ENCODE measurements at places on chromosomes 6 and 20.

GRCh38 chr6:81801489-81801888 is 49.0 kb upstream of the TENT5A start:
- no peak for DNase-seq

GRCh38 chr20:51116765-51117686 is 94.1 kb upstream of the KCNG1 start:
- no peak for DNase-seq

DNA sequence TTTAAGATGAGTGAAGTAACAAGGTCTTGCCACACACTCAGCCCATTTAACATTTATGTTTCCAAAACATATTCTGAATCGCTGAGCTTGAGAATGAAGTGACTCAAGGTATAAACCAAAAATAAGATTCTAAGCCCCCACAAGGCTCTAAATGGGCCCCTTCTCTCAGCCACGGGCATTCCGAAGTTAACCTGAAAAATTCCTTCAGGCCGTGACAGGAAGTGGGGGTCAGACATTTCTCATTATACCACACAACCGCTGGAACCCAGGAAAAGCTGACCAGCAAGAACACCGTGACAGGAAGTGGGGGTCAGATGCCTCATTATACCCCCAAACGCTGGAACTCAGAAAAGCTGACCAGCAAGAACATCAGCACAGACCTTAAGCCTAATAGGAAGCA is 247.9 kb downstream of the ERMARD start:
- no peak for DNase-seq

DNA sequence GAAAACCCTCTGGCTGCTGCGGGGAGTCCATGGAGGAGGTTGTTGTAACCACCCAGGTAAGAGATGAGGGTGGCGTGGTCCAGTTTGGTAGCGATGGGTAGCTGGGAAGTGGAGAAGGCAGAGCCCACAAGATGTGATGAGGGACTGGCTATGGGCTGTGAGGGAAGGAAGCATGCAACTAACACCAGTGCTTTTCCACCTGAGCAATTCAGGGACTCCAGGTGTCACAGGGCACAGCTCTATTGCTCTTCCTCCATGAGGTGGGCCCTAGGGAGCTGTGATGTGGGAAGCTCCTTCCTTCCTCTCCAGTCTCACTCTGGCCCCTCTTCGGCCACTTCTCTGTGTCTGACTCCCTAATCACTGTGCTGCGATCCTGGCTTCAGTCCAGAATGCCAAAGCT is 32.4 kb upstream of the TGM6 start:
- no peak for DNase-seq

DNA sequence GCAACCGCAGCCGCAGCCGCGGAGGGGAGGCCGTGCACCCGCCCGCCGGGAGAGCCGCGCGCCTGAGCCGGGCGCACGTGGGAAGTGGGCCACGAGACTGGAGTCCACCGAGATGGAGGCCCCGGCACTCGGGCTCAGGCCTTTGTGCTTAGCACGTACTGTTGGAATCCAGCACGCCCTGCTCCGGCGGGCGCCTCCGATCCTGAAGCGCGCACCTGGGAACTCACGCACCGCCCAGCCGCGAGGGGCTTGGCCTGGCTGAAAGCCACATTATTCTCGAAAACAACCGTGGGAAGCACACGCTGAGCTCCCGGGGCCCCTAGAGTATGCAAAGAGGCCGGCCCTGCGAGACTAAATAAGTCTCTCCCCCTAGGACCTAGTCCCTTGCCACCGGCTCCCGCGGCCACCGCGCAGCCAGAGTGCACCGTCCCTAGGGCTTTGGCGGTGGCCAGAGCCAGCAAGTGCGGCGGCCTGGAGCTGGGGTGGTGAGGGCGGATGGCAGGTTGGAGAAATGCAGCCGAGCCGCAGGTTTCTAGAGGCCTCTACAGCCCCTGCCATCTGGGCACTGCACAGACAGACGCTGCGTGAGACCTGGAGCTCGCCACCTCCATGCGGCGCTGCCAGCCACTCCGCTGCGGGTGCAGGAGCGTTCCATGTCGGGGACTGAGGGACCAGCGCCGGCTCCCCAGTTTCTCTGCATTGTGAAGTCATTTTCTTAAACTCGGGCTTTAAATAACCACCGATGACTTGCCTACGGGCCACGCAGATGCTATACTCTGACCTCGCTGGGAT is 42.0 kb upstream of the LY86 start:
- DNase-seq, result peak; percentile 33

DNA sequence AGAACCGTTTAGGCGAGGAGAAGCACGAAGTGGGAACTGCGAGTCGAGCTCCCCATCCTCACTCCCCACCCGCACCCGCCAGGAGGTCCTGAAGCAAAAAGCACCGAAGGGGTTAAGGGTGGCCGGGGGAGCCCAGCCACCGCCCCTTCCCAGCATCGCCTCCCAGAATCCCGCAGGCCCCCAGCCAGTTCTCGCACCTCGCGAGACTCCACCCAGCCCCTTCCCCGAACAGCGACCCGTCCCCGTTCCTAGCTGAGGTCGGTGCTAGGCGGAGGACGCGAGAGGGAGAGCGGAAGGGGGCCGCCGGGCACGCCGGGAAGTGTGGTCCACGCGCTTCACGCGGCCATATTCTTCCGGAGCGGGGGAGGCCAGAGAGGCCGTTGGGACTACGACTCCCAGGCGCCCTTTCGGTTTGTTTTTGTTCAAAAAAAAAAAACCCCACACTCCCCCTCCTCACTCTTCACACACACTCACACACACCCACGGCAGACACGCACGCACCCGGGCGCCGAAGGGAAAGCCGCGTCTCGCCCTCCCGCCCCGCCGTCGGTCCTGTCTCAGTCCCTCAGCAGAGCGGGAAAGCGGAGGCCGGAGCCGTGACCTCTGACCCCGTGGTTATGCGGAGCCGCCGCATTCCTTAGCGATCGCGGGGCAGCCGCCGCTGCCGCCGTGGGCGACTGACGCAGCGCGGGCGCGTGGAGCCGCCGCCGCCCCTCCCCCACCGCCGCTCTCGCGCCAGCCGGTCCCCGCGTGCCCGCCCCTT is at the start of gene ASXL1:
Gene ASXL1, plus strand, starts transcription at position 463 of the 763 bp plus-strand sequence. CDS start 445 bp downstream, outside the sequence.
- peak; percentile 97 for DNase-seq

DNA sequence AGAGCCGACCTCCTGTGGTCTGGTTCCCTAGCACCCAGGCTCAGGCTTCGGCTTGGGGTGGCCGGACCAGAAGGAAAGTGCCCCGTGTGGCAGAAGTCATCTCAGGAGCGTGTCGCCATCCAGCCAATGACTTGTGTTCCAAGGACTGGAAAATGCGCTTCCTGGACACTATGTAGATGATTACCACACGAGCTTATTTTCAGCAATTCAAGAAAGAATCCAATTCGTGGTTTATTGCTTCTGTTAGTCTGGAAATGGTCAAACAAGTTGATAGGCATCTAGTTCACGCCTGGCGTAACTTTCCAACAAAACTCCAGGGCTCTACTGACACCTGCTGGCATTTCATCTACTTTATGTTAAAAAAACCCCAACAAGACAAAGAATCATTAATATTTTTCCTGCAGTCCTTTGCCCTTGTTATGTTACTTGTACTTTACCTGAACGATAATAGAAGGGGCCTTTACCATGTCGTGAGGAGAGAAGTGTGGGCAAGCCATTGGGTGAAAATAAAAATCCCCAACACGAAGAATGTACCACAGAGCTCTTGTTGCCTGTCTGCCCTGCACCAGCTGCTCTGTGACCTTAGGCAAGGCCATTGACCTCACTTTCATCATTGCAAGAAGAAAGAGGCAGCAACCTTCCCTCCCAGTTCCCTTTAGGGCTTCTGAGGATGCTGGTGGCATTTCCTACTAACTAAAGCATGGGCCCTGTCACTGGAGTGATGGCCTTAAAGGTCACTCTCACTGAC is 154.7 kb upstream of the LAMP5 start:
- DNase-seq, result peak; percentile 71

GRCh38 chr6:105509506-105510331 is 106.8 kb upstream of the PREP start:
- no peak for DNase-seq

DNA sequence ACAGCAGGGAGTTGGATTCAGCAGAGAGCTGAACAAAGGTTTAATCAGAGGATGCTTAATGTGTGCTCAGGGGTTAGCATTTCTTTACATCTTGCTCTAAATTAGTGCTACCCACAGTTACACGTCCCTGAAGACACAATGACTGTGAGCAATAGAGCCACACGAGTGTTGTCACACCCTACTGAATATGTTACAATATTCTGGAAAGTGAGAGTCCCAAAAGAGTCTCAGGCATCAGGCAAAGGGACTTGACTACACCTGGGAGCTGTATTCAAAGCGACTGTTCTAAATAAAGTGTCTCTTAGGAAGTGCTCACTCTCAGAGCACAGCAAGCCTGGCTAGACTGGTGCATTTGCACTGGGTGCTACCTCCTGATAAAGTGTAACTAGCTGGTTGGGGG is 108.7 kb downstream of the GRM4 start:
- no peak for DNase-seq

GRCh38 chr6:7468382-7469081 is 72.9 kb upstream of the DSP start:
- peak; percentile 94 for DNase-seq

- DNase-seq, result no peak
Measured at GRCh38 chr6:136843210-136843609, 20.8 kb downstream of the PEX7 start.

DNA sequence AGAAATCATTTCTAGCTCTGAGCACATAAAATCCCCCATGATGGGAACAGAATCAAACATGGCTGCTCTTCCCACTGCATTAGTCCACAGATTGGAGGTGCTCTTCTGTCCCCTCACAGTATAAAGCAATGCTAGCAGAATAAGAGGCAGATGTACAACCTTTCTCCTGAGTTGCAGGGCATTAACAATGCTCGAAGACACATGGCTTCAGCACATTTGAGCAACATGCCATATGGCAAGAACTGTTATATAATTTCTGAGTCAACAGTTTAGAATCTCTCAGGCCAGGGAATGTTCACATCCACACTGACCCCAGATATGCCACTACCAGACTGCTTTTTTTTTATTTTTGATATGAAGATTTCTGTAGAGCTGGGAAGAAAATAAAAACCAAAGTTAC is 119.6 kb downstream of the KIF13A start:
- DNase-seq, result no peak

- no peak for DNase-seq
Measured at GRCh38 chr20:53171065-53171464, 198.9 kb downstream of the TSHZ2 start.

GRCh38 chr6:160756871-160757270 is 54.8 kb downstream of the PLG start:
- no peak for DNase-seq

DNA sequence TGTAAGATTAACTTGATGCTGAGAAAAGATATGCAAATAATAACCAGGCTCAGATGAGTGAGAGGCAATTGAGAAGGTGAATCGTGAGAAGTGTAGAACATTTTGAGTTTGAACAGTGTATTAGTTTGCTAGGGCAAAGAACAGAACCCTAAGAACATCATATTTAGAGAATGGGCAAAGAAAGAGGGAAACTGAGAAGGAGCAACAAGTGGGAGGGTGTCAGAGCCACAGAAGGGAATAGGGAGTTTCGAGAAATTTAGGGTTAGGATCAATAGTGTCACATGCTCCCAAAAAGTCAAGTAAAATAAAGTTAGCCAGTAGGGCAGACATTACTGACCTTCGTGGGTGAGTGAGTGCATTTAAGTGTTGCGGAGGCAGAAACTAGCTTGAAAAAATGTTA is 5.5 kb upstream of the FAXC start:
- DNase-seq, result no peak

DNA sequence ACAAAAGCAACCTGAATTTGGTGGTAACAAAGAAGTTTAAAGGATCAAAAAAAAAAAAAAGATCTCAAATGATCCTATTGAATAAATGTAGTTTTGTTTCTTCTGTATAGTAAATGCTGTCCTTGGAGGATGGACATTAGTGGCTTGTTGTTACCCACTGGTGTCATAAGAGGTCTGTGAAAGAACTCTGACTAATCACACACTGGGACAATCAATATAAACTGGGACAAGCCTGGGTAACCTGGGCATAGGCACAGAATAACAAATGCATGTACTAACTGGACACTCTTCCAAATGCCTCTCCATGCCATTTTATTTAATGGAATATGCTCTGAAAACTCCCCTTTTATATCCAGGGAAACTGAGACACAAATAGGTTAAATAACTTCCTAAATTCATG is 241.4 kb downstream of the DOK5 start:
- no peak for DNase-seq

DNA sequence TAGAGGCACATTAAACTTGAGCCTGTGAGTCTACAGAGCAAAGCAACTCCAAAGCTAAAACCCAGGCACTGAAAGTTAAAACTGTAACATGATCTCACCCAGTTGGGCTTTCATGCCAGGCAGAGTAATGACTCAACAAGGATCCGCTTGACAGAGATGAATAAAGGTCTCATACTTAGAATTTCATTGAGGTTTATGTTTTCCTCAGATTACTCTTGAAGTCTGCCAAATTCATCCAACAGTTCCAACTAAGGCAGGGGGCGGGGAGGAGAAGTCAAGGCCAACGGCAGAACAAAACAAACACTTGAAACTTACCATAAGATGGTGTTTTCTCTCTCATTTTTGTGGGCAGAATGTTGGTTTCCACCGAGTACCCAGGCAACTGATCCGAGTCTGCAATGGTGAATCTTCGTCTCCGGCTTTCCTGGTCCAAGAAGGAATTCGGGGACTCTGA is 54.0 kb upstream of the IPCEF1 start:
- DNase-seq, result no peak

- DNase-seq, result peak; percentile 37
Measured at GRCh38 chr20:43530321-43531090, 23.0 kb downstream of the L3MBTL1 start.

GRCh38 chr6:37600312-37600916 is 97.3 kb downstream of the MDGA1 start:
- DNase-seq, result no peak

DNA sequence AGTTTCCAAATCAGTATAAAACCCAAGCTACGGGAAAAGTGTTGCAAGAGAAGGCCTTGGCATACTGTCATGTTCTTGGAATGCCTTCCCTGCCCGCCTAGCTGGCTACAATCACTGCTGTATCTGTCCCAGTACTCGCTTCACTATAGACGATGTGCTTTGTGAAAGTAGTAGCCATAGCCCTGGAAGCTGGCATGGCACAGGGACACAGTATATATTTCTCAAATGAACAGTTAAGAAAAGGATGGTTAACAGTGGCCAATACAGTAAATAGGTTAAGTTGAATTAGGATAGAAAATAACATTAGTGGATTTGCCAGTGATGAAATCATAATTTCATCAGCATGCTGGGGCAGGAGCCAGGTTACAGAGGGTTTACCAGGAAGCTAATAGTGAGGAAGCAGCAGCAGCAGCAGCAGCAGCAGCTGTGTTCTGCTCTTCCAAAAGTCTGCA is 499.3 kb downstream of the CDKAL1 start:
- no peak for DNase-seq
